ENCODE measurements at places on chromosomes 4 and X. TPM values are rescaled to one million over a fixed set of nuclear protein-coding genes. Genes with fewer than 3 reads are reported as not detected.

SPRY1 gene
- 105 TPM for total RNA-seq

MAGEA9B gene
- total RNA-seq, result not detected

IL3RA gene
- 10.7 TPM for total RNA-seq

MAGEA11 gene
- total RNA-seq, result 0.82 TPM

SPON2 gene
- total RNA-seq, result 517 TPM

GYPE gene
- total RNA-seq, result 0.51 TPM

PRDM5 gene
- 36.4 TPM for total RNA-seq
